CD4-positive, alpha-beta T cell (primary cell): ENCODE measurements at places on chromosomes 2 and 18. TPM values are rescaled to one million over a fixed set of nuclear protein-coding genes. Genes with fewer than 3 reads are reported as not detected.

RBM43 gene
- total RNA-seq, result 16.0 TPM

- no peaks in the 10 kb centered on the region for H3K36me3 ChIP-seq
- H3K27ac ChIP-seq, result no peak overlapping the region
- H3K27me3 ChIP-seq, result no peaks in the 10 kb centered on the region
- H3K4me1 ChIP-seq, result no peaks in the 10 kb centered on the region
These were observed 154.1 kb downstream of the GALNT14 start for GRCh38 chr2:30984148-30984547.

DNA sequence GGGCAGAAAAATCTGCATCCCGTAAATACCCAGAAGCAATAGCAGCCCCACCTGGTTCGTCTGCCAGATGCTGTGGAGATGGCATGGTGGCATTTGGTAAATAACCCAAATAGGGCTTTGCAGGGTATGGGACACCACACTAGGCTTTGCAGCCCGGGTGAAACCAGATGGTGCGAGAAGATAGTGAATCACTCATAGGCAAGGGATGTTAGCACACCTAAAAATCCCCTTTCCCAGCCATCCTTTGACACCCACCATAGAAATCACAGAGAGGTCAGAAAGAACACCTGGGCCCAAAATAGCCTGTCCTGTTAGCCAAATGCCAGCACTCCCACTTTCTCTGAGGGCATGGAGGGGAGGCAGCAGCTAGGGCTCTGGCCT, 47.6 kb downstream of the BCL11A start:
- no peak overlapping the region for H3K27ac ChIP-seq
- no peak overlapping the region for H3K4me3 ChIP-seq
- H3K4me1 ChIP-seq, result no peaks in the 10 kb centered on the region
- H3K27me3 ChIP-seq, result no peaks in the 10 kb centered on the region
- no peaks in the 10 kb centered on the region for H3K36me3 ChIP-seq

DNA sequence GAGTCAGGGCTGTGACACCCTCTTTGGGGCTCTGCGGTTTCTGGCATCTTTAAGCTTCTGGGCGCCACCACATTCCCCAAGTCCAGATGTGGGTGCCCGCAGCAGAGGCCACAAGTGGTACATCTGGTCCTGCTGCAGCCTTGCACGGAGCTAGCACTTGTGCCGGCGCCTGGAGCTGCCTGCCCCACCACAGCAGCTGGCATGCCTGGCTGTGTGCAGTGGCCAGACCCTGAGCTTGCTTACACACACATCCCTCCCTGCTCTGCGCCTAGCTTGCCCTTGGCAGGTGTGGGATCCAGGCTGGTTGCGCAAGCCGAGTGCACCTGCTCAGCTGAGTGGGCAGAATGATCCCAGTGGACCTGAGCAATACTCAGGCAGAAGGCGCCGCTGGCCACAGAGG, 27.3 kb downstream of the SLC4A10 start:
- H3K36me3 ChIP-seq, result no peaks in the 10 kb centered on the region
- H3K27me3 ChIP-seq, result no peaks in the 10 kb centered on the region
- H3K4me3 ChIP-seq, result no peak overlapping the region
- H3K27ac ChIP-seq, result no peak overlapping the region
- DNase-seq, result no peak

POTEC gene
- total RNA-seq, result not detected

HOXD4 gene
- total RNA-seq, result not detected

- no peak overlapping the region for H3K4me3 ChIP-seq
- no peaks in the 10 kb centered on the region for H3K36me3 ChIP-seq
- no peaks in the 10 kb centered on the region for H3K4me1 ChIP-seq
- DNase-seq, result no peak
- no peak overlapping the region for H3K27ac ChIP-seq
These were observed 39.0 kb upstream of the LBH start for GRCh38 chr2:30192314-30192713.

- H3K4me3 ChIP-seq, result no peak overlapping the region
- no peaks in the 10 kb centered on the region for H3K27me3 ChIP-seq
These were observed 31.5 kb downstream of the KCNE4 start for GRCh38 chr2:223083402-223084070.

- peaks cover 11% of the 10 kb centered on the region for H3K4me1 ChIP-seq
- no peak for DNase-seq
- H3K27ac ChIP-seq, result no peak overlapping the region
These were observed 18.2 kb upstream of the GPR55 start for GRCh38 chr2:230942920-230943896.

- H3K27ac ChIP-seq, result no peak overlapping the region
- no peak overlapping the region for H3K4me3 ChIP-seq
- DNase-seq, result no peak
- no peaks in the 10 kb centered on the region for H3K4me1 ChIP-seq
- H3K36me3 ChIP-seq, result no peaks in the 10 kb centered on the region
These were observed 396.7 kb upstream of the DCC start for GRCh38 chr18:51943281-51943680.
